ENCODE measurements at places on chromosomes 2 and 18.

DNA sequence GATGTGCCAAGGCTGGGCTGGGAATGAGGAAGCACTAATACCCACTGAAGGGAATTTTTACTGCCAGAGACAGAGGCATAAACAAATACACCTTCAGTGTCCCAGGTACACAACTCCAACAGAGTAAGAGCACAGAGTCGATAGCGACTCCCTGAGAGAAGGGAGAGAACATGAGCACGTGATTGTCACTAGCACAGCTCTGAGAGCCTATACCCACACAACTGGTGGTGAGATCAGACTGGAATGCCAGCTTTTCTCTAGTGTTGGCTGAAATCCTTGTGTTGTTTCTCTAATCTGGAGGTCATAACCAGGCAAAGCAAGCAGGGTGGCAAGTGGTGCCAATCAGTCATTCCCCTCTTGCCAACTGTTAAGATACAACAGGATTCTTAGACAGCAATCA lies 377.2 kb downstream of the CNTNAP5 start:
- DNase-seq: no peak

DNA sequence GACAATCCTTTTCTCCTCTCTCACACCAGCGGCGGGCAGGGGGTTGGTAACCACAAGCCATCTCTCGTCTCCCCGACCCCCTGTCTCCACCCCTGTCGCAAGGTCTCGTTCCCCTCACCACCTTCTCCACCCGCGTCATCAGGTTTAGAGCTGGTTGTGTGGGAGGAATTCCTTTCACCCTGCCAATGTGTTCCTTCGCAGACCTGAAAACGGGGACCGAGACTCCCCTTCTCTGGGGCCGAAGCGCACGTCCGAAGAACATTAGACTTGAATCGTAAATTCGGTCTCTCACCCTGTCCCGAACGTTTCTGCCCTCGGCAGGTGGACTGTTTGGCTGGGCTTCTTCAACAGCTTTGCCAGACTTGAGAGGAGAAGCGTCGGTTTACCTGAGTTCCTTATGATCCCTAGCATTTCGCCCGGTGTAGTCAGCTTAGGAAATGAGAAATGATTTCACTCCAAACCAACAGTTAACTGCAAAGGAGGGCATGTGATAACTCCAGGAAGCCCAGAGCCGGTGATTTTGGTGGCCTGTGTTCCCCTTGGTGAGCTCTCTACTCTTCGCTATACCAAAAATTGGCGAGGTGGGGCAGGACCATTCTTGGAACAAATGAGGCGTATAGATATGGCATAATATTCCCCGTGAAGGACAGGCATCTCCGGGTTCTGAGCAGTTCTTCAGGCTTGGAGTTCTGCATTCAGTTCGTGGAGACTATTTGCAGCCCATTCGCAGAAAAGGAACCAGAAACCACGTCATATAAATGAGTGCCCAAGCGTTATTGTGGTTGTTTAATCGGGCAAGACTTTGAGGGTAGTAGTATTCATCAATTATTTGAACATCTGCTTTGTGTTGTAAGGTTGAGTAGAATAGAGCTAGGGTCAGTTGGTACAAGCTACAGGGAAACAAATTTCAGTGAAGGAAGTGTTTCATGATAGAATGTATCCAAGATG lies 694 bp downstream of the CFAP36 start:
- DNase-seq: peak; percentile 48

DNA sequence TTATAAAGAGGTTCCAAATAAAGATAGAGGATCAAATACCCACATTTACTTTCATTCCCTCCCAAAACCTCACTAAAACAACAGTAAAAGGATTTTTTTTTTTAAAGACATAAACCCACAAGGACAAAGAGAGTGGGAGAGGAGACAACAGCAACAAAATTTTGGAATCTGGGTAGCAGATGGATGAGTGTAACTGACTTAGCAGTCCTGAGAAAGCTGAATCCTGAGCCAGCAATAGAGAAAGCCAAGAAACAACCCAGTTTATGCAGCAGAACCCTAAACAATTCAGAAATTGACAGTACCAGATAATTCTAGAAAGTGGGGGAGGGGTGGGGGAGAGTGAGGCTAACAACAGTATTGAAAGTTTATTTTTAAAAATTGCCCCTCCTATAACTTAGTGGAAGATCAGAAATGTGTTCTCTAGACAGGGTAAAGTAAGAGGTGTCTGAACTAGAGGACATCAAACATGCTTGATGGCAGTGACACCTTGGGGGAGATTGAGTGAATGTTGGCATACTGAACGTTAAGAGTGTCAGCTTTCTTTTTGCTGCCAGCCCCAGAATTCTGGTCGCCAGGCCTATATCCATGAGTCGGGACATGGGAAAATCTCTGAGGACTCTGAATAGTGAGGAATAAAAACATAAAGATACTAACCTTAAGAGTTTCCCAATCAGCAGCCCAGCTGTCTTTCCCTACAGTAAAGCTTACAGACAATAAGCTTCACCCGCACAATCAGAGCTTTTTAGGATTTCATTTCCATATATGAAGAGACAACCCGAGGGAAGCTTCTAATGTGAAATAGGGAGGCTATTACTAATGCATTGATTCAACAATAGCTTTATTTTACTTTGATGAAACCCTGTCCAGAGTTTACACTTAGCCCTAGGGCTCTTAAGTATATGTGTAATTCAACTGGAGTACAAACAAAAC lies 128.0 kb upstream of the ALPP start:
- DNase-seq: no peak

DNA sequence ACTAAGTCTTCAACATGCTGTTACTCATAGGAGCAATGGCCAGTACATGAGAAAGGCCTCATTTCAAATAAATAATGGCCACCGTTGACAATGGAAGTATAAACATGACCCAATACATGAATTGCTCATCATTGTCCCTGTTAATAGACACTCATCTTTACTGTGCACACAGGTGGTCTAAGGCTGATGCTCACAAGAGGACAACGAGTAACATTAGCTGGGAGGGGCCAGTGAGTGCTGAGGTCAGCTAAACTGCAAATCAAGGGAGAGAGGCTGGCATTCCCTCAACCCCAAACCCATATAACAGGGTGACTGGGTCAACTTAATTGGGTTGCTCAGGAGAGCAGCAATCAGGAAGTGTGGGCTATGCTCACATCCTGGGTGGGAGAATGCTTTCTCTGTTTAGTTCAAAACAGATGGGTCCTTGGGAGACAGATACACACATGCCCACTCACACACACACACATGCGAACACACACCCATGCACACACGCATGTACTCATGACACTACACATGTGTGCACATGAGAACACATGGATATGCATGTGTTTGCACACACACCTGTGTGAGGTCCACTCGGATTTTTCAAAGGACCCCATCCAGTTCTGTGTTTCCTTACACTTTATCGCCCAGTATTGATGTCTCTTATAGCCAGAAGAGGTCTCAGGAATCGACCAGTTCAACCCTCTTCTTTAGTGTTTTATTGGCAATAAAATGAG lies 172.0 kb downstream of the INHBB start:
- no peak for DNase-seq

DNA sequence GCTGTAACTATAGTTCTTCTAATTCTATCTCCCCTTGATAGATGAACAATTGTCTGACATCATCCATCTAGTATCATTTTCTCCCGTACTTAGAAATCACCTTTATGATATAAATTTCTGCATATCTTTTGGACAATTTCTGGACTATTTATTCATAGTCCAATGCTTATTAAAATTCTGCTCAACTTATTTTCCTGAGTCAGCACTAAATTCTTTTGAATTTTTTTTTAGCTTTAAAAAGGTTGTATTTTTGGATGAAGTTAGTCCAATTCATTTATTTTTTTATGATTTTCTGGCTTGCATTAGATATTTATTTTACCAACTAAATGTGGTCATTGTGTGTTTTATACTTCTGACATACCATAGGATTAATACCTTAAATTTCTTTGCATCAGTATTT lies 538.5 kb upstream of the DCC start:
- DNase-seq: no peak

GRCh38 chr2:61833971-61834370 lies 19.9 kb downstream of the FAM161A start:
- no peak for DNase-seq

- DNase-seq: no peak
Measured at GRCh38 chr2:66531155-66531554, 96.2 kb downstream of the MEIS1 start.

- peak; percentile 53 for DNase-seq
Measured at GRCh38 chr18:58863539-58864145, 1.0 kb upstream of the ZNF532 start.

Measured in ureter (tissue), 1 donor.